Trophoblast cell (in vitro differentiated cells and primary cell): ENCODE measurements at places on chromosomes 4 and X.

GRCh38 chr4:173014113-173014558 is 154.5 kb upstream of the GALNT7 start:
- no peaks in the 10 kb centered on the region for H3K36me3 ChIP-seq
- no peak overlapping the region for H3K27ac ChIP-seq
- no peaks in the 10 kb centered on the region for H3K4me1 ChIP-seq
- DNase-seq = no peak
- no peaks in the 10 kb centered on the region for H3K27me3 ChIP-seq

GRCh38 chr4:174669270-174669669 is 147.0 kb upstream of the HPGD start:
- no peaks in the 10 kb centered on the region for H3K4me1 ChIP-seq
- no peaks in the 10 kb centered on the region for H3K36me3 ChIP-seq
- H3K27ac ChIP-seq = no peak overlapping the region
- no peaks in the 10 kb centered on the region for H3K27me3 ChIP-seq

DNA sequence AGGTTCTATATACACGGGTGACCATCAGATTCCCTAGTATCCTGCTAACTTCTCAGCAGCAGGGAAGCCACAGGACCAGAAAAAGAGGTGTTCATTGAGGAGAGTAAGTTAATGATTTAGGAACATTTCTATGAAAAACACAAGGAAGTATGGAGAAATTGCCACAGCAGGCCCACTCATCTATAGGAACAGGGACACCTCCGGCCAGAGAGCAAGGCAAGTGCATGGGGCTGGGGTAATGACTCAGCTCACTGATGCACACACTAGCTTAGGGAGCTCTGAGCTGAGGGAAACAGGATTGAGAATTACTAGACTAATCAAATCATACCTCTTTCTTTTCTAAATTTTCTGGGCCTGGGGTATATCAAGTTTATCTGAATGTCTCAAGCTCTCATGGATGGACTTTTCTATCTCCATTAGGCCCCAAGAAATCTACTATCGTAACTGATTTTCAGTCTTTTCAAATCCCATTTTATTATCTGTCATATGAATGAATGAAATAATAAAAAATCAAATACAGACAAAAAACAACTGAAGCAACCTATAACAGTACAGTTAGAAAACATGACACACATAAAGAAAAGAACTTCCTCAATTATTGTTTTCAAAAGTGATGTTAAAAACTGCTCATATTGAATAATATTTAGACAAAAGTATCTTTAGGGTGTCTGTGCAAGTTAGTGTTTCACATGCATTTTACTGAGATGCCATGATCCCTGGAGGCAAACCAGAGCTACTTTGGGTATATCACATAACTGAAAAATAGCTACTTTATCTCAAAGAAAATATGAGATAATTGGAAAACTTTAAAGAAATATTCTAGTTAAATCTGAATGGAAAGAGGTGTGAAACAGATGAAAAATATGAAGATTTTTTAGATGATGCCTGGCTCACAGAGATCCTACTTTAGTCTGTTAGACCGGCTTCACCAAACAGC is 89.8 kb downstream of the FBXO8 start:
- no peaks in the 10 kb centered on the region for H3K27me3 ChIP-seq
- H3K4me1 ChIP-seq = no peaks in the 10 kb centered on the region
- no peak for DNase-seq
- H3K4me3 ChIP-seq = no peak overlapping the region
- no peaks in the 10 kb centered on the region for H3K36me3 ChIP-seq

DNA sequence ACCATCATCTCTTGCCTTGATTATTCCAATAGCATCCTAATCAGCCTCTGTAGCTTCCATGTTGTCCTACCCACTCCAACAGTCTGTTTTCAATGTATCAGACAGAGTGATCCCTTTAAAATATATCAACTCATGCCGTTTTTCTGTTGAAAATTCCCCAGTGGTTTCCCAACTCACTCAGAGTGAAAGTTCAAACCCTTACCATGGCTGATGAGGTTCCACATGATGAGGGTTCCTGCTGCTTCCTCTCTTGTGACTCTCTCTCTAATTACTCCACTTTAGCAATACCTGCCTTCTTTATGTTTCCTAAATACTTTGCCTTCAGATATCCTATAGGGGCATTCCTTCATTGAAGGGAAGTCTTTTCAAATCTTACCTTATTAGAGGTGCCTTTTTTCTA is 334.7 kb downstream of the PPP1R2C start:
- H3K36me3 ChIP-seq = no peaks in the 10 kb centered on the region
- no peak for DNase-seq
- H3K27me3 ChIP-seq = no peaks in the 10 kb centered on the region
- H3K4me3 ChIP-seq = no peak overlapping the region

DNA sequence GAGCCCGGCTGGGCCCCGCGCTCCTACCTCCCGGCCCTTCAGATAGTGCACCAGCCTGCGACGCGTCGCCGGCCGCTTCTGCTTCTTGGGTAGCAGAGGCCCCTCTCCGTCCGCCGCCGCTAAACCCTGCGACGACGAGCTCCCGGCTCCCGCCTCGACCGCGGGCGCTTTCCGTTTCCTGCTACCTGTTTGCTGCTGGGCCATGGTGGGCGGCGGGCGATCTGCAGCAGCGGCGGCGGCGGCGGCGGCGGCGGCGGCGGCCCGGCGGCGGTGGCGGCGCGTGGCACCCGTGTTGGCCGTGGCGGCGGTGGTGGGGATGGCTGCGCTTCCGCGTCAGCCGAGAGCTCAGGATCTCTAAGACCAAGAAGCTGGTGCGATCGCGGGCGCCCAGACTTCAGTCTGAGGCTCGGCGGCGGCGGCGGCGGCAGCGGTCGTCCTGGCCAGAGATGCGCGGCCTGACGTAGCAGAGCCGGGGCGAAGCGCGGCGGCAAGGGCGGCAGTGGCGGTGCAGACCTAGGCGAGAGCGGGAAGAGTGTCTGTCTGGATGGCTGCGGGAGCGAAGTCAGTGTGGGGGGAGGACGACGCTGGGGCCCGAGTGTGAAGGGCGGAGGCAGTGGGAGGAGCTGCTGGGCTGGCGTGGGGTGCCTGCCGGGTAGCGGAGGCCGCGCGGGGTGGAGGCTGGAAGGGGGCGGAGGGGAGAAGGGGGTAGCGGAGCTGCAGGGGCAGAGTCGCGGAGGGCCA is at the start of gene DCAF12L2:
DCAF12L2 (minus strand) TSS at position 569 of the 741 bp plus-strand sequence; CDS start at position 204, 365 bp downstream.
- H3K4me1 ChIP-seq = no peaks in the 10 kb centered on the region
- no peaks in the 10 kb centered on the region for H3K27me3 ChIP-seq
- DNase-seq = no peak
- peak within 1 kb of the TSS; percentile 73 for H3K4me3 ChIP-seq

DNA sequence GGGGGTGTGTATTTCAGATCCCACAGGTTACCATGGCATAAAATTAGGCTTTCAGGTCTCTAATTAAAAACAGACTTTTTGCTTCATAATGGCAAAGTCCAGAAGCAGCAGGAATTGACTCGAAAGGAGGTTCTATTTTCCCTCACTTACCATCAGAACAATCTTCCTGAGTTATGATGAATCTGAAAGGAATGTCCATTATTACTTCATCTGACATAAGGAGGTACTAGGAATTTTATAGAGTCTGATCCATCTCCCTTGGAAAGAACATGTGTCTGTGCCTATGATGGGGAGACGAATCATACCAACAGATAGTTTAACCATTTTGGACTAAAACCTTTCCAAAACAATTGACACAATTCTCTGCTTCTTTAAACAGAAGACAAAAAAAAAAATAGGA is 206.3 kb upstream of the FGF13 start:
- no peak overlapping the region for H3K27ac ChIP-seq
- H3K36me3 ChIP-seq = no peaks in the 10 kb centered on the region
- H3K4me1 ChIP-seq = no peaks in the 10 kb centered on the region

- peak overlapping the region; percentile 70 for H3K27ac ChIP-seq
- DNase-seq = no peak
- H3K36me3 ChIP-seq = no peaks in the 10 kb centered on the region
These were observed 46.4 kb downstream of the TBC1D14 start for GRCh38 chr4:6956087-6956433.

DNA sequence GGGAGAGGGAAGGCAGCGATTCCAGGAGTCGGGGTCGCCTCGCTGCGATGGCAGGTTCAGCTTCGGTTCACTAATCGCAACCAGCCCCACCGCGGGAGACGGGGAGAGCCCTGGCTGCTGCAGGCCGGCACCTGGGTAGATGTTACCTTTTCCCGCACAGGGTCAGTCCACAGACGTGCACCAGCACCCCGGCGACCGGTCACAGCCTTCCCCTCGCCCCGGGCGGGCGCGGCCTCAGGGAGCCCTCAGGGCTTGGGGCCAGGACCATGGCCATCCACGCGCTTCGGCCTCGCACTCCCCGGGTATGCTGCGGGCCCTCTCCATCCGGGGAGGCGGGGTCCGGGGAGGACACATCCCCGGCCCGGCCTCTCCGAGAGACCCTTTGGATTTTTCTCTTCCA is 26.1 kb upstream of the EXOC1L start:
- H3K4me1 ChIP-seq = no peaks in the 10 kb centered on the region
- H3K27me3 ChIP-seq = no peaks in the 10 kb centered on the region
- no peaks in the 10 kb centered on the region for H3K36me3 ChIP-seq
